ENCODE measurements at places on chromosomes 4 and X.

DNA sequence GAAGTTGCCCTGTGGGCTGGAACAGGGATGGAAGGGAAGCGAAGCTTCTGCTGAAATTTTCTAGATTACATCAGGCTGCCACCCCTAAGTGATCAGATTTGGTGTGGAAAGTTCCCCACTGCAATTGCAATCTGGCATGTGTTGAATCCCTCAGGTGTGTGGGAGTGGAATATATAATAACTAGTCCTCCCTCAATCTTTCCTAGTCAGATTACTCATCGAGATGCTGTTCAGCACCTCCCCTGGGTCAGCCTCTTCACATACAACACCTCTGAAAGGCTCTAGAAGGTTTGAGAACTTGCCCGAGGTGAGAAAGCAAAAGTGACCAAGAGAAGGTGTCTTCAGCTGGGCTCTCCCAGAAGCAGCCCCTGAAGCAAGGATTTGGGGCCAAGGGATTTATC is 336.8 kb downstream of the BCOR start:
- DNase-seq = no peak

DNA sequence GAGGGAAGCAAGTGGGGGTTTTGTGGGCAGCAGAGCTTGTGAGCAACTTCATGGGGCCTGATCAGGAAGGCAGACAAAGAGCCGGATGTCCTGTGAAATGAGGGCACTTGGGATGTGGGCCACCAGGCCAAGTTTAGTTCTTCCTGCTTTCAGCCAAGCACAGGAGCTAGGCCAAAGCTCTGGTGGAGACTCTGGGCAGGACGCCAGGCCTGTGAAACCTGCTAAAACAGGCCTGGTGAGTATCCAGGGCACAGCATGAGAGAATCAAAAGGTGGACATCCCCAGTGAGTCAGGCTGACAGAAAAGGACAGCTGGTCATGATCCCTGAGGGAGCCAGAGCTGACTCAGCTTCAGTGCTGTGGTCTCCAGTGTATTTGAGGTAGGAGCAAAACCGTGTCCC is 95.7 kb downstream of the NPNT start:
- DNase-seq = peak; percentile 86

- no peak for DNase-seq
Observed at GRCh38 chrX:20995829-20996228, 378.4 kb upstream of the CNKSR2 start.

DNA sequence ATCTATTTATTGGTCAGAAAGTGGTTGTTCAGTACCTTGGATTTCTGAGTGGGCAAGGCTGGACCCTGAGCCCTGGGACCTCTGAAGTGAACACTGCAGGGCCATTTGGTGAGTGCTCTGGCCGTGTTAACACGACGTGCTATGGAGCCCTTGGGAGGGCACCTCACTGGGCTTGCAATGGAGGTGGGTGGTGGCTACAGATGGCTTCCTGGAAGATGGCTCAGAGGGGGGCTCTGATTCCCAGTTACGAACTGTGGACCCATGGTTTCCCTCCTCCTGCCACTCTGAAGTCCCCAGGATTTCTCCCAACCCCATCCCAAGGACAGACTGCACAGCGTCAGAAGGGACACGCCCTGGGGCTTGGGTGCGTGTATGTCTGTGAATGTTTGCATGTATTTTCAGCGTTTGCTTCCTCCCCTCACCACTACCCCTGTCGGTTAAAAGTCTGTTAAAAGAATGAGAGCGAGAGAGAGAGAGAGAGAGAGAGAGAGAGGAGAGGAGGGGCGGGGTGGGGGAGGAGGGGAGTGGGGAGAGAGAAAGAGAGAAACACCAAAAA is 3.7 kb upstream of the RHOH start:
- DNase-seq = no peak

DNA sequence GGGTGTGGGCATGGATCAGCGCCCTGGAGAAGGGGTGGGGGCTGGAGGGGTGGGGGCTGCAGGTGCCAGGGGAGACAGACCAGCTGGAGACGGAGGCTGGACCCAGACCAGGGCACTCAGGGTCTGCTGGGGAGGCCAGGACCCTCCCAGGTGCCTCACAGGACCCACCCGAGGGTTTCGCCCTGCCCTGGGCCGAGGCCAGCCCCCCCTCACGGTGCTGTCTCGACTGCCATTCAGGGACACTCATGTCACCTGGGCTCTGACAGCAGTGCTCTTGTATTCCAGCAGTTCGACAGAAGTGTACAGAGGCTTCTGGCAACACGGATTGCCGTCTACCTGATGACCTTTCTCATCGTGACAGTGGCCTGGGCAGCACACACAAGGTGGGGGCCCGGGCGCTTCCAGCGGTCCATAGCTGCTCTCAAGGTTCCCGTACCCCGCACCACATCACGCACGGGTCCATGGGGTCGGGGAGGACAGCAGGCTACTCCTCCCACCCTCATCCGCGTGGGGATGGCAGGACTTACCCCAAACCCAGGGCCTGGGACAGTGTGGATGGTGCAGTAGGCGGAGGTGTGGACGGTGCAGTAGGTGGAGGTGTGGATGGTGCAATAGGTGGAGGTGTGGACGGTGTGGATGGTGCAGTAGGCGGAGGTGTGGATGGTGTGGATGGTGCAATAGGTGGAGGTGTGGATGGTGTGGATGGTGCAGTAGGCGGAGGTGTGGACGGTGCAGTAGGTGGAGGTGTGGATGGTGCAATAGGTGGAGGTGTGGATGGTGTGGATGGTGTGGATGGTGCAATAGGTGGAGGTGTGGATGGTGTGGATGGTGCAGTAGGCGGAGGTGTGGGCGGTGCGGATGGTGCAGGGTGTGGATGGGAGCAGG is 18.1 kb downstream of the TMEM175 start:
- DNase-seq = no peak

- no peak for DNase-seq
Observed at GRCh38 chr4:18314731-18315130, 293.2 kb upstream of the LCORL start.

- no peak for DNase-seq
Observed at GRCh38 chr4:121056066-121056465, 16.3 kb downstream of the NDNF start.

DNA sequence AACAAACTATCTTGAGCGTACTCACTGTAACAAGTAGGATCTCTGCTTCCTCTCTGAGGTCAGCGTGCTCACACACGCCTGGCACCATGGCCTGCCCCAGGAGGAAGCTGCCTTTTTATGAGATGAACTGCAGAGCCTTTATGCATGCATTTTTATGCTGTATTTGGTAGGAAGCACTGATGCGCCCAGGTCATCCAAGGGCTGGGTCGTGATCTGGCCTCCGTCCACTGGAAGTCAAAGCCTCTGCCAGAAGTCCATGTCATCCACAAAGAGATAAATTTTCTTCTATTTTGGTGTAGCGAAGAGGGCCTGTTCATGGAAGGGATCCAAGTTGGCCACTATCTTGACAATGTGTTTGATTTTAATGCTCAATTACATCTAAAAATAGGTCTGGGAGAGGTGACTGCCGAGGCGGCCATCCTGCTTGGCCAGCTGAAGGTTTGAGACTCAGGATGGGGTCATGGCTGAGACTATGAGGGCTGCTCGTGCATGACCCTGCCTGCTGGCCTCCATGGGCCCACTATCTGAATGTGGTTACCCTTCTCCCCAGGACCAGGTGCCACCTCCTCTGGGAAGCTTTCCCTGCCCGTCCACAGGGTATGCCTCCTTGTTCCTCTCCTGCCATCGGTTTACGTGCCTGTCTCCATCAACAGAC is 50.3 kb downstream of the HTRA3 start:
- DNase-seq = no peak

DNA sequence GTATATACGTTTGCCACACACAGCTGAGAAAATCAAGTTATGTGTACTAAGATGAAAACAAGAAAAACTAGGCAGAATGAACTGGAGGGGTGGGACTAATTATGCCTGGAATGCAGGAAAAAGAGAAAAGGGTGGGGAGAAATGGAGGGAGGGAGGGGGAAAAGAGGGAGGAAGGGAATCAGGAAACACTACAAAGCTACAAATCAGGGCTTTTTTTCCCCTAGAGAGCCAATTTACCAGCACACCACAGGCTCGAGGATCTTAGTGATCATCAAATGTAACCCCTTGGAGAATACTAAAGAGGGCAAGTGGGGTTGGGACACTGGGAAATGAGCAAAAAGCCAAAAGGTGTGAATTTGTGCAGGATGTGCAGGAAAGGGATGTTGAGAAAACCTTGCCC is 451.9 kb downstream of the SMARCA1 start:
- no peak for DNase-seq

DNA sequence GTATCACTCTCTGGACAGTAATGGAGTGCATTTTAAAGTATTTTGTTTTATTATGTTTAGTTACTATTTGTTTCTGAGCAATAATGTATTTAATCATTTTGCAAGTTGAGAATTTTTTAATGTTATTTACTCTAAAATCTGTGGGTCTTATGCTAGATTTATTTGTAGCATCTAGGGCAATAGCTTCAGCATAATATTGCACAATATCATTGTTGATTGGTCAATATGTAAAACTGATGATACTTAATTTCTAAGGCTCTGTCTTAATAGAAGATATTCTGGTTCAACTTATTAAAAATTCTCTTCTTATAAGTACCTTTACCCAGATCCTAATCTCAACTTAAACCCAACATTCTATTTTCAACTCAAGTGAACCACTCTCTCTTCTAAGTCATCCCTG is 11.5 kb downstream of the SFRP2 start:
- DNase-seq = no peak

DNA sequence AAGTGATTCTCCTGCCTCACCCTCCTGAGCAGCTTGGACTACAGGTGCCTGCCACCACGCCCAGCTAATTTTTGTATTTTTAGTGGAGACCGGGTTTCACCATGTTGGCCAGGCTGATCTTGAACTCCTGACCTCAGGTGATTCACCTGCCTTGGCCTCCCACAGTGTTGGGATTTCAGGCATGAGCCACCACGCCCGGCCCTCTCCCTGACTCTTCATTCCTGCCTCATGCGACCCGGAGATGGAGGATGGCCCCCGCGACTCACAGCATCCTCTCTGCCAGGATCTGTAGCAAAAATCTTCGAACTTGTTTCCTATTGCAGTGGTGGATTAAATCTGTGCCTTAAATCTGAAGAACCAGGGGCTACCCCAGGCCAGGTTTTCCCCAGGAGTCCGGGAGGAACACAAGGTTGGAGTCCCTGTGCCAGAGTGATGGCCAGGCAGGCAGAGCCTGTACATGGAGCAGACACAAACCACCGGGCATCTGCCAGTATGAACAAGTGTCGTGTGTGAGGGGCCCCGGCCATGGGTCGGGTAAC is 11.5 kb downstream of the CPLX1 start:
- DNase-seq = no peak

All from ascending aorta (tissue), 2 donors.